Muscle of back (tissue), 13 donors: ENCODE measurements at places on chromosomes 4 and X.

GRCh38 chr4:56757261-56757746 is 64.2 kb downstream of the SPINK2 start:
- DNase-seq: peak; percentile 46

- DNase-seq: peak; percentile 4
These were observed 297.8 kb upstream of the FAM241A start for GRCh38 chr4:111847296-111848008.

- no peak for DNase-seq
These were observed 28.4 kb downstream of the PAK3 start for GRCh38 chrX:111124418-111124817.

DNA sequence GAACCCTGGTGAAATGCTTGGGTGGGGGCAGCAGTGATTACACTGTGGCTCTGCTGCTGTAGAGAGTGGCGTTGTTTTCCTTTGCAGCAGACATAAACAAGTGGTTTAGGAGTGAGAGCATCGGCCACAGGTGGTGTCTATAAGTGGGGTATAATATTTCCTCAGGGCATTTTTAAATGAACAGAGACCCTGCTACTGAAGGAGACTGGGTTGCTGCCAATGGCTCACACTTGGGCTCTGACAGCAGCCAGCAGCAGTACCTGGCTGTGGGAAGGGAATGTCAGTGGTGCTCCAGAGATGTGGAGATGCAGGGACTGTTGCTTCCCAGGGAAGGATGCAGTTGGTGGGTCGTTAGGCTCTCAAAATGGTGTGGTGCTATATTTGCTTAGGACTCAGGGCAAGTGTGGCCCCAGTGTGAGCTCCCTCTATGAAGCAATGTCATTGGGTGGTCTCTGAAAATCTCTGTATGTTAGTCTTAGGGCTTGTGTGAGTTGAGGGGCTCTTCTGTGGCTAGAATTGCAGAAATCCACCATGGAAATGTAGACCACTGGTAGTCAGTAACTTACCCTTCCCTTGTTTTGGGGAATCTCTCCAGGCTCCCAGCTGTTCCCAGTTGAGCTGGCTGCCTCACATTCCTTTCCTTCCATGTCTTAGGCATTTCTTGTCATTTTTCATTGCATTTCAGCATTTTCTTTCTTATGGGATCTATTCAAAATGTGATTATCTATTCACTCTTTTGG is 1023.0 kb upstream of the GRID2 start:
- no peak for DNase-seq

GRCh38 chrX:136205882-136206380 is 45.3 kb downstream of the MAP7D3 start:
- DNase-seq: no peak

DNA sequence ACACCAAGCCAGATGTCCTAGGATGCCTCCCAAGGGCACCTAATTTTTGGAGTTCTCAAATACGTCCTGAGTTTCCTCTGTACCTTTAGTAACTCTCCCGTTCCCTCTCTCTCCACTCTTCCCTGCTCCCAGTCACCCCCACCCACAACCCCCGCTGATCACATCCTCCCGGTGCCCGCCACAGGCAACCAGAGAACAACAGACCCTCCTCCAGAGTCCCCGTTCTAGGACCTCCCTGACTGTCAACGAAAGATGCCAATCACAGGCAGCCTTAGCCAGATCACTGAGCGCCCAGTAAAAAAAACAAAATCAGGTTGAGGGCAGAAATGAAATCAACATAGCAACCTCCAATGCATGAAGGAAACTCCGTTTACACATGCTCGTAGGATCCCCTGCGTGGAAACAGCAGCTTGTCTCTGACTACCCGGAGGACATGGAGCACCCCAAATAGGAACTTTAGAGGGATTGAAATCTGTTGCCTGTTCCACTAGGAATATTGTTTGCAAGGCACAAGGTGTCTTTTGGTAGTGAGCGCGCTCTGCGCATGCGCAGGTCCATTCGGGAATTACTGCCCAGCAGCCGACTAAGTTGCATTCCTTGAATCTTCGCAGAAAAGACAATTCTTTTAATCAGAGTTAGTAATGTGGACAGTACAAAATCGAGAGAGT is at the start of gene GABRB1:
Gene GABRB1, plus strand, starts transcription at position 557 of the 668 bp plus-strand sequence.
- peak; percentile 12 for DNase-seq

- DNase-seq: no peak
These were observed 71.3 kb upstream of the PUDP start for GRCh38 chrX:7219153-7219705.

DNA sequence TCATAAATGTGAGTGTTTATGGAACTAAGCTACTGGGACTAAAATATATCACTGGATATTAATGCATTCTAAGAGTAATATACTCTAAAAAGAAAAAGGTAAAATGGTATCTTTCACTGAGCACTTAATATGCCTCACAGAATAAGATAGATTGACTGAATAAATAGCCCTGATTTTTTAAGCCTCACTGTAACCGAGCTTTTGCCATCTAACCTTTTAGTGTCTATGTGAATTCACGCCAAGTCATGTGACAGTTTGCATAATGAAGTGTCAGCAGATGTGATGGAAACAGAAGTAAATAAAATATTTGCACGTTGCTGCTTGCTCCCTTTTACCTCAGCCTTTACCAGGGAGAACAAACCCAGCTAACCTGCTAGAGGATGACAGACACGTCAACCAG is 119.7 kb upstream of the NWD2 start:
- no peak for DNase-seq

DNA sequence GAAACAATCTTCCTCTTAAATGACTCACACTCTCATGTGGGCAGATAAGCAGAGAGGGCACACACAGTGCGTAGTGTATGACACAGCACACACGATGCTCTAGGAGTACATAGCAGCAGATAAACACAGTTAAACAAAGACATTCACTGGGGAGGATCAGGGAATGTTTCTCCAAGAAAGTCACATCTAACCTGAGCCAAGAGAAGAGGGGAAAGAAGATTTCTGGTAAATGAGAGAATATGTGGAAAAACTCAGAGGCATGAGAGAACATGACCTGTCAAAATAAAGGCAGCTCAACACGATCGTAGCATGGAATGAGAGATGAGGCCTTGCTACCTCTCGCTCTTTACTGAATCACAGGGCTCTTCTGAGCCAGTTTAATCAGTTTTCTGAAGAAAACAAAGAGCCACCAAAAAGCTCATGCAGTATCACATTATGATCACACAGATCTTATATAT is 251.0 kb downstream of the ANK2 start:
- DNase-seq: peak; percentile 83

GRCh38 chr4:142809559-142809958 is 36.5 kb downstream of the INPP4B start:
- no peak for DNase-seq

DNA sequence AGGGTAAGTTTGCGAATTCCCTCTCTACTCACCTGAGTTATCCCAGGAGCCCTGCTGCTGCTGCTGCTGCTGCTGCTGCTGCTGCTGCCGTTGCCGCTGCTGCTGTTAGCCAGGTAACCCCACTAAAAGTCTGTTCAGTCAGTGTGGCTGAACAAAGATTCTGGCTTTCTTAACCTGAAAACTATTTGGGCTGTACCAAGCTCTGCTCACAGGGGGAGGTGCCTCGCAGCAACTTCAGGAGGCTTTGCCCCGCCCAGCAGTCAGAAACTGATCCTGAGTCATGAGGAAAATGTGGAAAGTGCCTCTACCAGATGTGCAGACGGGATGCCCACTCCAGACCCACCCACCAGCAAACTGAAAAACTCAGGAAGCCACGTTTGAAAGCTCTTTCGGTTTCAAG is at the start of gene CAPN6:
Gene CAPN6, minus strand, starts transcription at position 145 of the 400 bp plus-strand sequence. CDS start 6,547 bp downstream, outside the sequence.
- DNase-seq: no peak

DNA sequence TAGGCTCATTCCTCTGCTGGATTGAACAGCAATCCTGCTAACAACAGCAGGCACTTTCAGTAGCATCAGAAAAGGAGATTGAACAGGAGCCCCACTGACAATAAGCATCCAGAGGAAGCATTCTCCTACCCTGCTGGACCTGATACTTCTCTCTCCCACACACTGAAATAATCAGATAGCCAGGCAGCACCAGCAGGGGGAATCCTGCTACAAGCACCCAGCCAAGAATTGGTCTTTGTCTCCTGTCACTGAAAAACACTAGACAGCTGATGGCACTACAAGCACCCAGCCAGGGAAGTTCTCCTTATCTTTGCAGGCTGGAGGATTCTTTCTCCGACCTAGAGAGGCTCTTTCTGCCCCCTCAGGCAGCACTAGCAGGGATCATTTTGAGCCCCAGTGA is 444.3 kb upstream of the GRIA3 start:
- DNase-seq: no peak

DNA sequence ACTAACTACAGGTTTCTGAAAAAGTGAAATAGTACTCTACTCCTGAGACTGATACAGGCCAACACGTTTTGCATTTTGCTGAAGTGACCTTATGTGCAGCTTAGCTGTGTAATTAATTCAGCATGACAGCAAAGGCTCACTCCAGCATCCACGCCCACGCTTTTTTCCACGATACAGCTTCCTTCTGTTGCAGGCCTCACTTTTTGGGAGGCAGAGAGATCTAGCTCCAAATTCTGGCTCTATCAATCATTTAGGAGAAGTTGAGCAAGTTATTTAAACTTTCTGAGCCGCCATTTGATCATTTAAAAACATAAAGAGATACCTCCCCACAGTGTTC is 160.3 kb downstream of the AFAP1 start:
- DNase-seq: peak; percentile 68

- peak; percentile 44 for DNase-seq
These were observed 16.5 kb downstream of the TRAPPC11 start for GRCh38 chr4:183675625-183676024.

DNA sequence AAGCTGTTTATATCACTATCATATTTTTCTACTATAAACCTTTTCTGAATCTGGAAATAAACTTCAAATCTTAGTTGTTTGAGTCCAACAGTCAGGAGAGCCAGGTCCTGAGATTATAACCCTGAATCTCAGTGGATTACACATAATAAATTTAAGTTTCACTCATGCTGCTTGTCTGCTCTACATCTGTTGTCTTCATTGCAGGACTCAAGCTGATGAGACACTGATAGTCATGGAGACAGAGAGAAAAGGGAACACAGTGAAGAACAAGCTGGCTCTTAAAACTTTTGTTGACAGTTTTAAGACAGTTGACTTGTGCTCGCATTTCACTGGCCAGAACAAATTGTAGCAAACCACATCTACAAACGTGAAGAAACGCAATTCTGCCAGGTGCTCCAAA is 327.0 kb upstream of the CTSO start:
- no peak for DNase-seq

DNA sequence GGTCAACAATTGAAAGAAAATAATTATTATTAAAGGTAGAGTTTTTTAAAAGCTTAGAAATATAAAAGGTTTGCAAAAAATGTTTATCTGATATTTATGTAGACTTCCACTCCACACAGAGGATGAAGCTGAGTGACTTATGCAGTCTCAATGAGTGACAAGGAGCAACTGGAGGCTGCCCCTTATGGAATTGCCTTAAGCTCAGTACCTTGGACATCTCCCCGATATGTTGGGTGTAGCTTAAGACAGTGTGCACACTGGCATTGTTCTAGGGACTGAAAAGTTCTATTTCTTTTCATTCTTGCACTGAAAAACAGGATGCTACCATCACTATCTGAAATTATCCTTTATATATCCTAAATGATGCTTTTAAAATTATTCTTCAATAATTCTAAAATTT is 292.1 kb downstream of the PRDM5 start:
- DNase-seq: peak; percentile 19
